ENCODE measurements at places on chromosomes 2 and 18.

GRCh38 chr18:49178321-49178720, 227.6 kb upstream of the SMAD7 start:
- DNase-seq: no peak

DNA sequence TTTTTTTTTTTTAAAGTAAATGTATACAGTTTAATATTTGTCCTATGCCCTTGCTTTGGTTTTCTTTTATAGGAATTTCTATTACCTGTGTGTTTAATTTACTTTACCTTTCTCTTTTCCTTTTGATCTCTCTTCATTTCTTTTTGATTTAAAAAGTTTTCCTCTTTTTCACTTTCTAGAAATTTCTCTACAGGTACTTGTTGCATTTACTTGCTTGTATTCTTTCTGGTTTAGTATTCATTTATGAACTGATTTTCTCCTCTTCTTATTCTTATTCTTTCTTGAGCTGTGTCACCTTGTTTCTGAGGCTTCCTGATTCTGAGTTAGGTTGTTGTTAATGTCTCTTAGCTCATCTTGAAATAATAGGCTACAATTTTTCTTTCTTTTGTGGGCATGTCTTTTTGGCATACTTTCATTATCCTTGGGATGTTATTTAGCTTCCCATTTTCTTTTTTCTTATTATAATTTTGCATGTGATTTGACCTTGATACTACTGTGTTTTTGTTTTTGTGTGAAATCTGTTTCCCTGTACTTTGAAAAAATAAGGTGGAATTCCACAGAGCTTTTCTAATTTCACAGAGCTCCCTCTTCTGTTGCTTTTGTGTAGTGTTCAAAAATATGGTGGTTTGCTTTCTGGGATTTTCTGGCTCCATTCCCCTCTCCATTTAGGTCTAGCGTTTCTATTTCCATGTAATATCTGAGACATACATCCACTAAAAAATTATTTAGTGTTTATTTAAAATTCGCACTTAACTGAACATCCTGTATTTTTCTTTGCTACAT, 25.5 kb upstream of the ALMS1 start:
- no peak for DNase-seq

DNA sequence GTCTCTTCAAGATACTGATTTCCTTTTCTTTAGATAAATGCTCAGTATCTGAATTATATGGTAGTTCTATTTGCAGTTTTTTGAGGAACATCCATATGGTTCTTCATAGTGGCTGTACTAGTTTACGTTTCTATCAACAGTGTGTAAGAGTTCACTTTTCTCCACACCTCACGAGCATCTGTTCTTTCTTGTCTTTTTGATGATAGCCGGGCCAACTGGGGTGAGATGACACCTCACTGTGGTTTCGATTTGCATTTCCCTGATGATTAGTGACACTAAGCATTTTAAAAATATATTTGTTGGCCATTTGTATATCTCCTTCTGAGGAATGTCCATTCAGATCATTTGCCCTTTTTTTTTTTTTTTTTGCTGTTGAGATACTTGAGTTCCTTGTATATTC, 458.8 kb downstream of the SETBP1 start:
- no peak for DNase-seq

DNA sequence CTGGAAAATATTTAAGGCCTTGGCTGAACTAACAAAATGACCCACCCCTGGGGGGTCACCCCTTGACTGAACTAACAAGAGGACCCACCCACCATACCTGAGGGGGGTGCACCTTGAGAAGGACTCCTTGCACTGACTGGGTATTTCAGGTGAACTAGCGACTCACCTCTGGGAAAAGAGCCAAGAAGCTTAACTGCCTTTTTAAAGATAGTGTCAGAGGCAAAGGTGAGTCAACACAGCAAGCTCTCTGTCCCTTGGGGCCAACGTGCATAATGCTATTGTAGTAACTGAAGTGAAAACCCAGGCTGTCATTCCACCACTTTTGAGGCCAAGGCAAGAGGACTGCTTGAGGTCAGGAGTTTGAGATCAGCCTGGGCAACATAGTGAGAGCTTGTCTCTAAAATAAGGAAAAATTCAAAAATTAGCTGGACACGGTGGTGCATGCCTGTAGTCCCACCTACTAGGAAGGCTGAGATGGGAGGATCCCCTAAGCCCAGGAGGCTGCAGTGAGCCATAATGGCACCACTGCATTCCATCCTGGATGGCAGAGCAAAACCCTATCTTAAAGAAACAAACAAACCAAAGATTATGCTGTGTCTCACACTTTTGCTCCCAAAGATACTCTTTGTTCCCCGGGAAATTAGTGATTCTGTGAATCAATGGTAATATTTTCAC, 36.4 kb upstream of the ZCCHC2 start:
- peak; percentile 10 for DNase-seq

GRCh38 chr18:76592096-76592495, 97.1 kb upstream of the ZNF516 start:
- no peak for DNase-seq

DNA sequence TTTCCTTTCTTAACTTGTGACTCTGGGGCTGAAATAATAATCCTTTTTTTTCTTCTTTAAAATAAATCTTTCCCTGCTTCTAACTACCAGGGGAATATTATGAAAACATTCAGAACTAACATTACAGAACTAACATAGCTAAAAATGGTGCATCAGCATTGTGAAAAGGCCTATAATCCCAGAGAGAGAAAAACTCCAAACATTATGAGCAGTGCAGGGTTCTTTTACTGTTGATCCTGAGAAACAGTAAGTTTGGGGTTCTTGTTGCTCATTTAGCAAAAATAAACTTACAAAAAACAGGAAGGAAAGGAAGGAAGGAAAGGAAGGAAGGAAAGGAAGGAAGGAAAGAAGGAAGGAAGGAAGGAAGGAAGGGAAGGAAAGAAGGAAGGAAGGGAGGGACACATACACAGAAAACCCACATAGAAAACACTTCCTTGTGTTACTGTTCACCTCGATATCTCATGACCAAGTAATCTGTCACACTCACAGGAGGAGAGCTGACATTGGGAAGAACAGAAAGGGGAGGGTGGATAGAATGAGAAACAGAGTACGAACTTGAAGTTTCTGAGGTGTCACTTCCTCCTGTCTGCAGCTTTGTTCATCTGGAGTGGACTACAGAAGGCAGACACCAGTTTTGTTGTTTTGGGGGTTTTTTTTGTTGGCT, 18.4 kb upstream of the PIK3C3 start:
- DNase-seq: no peak

DNA sequence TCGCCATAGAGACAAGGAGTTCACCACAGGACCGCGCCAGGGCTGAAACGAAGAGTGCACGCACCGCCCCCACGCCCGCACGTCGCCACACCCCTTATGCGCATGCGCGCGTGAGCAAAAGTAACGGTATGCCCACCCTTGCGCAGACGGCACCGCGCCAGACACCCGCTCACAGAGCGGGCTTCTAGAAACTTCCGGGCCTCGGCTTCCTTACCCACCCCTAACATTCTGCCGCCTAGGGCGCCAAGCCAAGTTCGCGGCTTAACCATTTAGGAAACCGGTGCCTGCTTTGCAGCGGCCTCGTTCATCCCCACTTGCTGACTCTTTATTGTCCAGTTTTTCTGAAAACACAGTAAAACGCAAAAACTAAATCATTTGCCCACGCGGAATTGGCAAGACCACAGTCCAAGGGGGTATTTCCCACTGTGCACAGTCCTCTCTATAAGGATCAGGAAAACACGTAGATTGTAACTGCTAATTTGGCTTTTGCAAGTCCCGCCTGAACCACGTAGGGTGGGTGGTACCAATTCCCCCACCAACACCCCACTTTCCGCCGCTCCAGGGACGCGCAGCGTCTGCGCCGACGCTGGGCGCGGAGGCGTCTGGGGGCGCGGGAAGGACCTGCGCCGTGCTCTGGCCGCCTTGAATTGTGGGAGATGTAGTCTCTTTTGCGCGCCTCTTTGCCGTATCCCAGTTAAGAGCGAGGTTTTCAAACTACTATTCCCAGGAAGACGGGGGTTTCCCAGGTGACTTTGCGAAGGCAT, at the start of the genes FBXO15 and TIMM21:
Gene FBXO15, minus strand, starts transcription at position 56 of the 764 bp plus-strand sequence. Its CDS starts 49 bp downstream, at position 7.
Gene TIMM21, plus strand, starts transcription at position 745 of the 764 bp plus-strand sequence. CDS start 286 bp downstream, outside the sequence.
- peak; percentile 93 for DNase-seq

- DNase-seq: no peak
Measured at GRCh38 chr2:142280831-142281230, 150.0 kb upstream of the LRP1B start.

- DNase-seq: no peak
Measured at GRCh38 chr2:240885566-240885965, 10.4 kb downstream of the MAB21L4 start.

DNA sequence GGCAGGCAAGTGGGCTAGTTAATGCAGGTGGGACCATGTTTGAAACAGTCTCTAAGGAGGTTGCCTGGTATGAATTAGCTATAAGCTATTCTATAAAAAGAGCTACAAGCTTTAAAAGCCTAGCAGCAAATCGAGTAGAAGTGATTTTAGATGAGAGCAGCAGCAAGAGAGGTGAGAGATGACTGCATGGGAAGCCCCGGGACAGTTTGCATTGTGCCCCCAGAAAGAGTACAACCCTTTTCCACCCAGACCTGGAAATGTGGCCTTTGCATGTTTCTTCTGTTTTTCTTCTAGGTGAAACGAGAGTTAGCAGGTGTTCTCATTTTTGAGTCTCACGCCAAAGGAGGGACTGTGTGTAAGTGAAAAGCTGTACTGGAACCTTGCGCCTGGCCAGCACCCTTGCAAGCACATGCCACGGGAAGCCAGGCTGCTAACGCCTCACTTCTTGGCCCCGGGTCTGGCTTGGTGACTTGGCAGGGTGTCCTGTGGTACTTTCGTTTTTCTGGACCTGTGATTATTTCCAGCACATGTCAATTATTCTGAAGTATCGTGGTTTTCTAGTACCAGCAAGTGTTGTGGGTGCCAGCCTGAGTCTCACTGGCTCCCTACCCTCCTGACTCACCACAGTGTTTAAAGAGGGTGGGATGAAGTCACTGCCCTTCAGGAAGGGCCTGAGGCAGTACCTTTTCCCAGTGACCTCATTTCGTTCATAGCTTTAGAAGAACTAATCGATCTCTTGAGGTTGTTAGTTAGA, 90.3 kb upstream of the MAP3K20 start:
- DNase-seq: no peak

- DNase-seq: no peak
Measured at GRCh38 chr2:28471701-28472236, 24.1 kb upstream of the PLB1 start.

- no peak for DNase-seq
Measured at GRCh38 chr2:111632661-111633060, 251.3 kb downstream of the ANAPC1 start.

DNA sequence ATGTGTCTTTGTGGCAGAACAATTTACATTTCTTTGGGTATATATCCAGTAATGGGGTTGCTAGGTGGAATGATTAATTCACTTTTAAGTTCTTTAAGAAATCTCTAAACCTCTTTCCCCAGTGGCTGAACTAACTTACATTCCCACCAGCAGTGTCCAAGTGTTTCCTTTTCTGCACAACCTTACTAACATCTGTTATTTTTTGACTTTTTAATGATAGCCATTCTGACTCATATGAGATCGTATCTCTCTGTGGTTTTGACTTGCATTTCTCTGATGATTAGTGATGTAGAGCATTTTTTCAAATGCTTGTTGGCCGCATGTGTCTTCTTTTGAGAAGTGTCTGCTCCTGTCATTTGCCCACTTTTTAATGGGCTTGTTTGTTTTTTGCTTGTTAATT, 43.1 kb upstream of the PTH2R start:
- peak; percentile 81 for DNase-seq

GRCh38 chr2:25161055-25161781, 7.2 kb downstream of the POMC start:
- peak; percentile 13 for DNase-seq

DNA sequence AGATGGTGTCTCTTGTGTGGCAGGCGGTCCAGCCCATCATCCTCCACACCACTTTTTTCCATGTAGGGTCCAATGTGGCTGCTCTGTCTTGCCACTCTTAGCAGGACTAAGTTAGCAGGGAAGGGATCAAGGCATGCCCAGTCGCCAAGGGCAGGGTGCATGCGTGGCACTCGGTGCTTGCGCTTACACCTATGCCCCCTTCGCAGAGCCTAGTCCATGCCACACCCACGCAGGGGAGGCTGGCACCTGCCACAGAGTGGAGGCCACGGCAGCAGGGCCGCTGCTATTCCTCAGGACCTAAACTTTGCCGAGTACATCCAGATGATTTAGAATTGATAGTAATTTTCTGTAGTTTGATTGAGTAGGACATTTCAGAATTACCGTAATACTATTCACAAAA, 59.5 kb downstream of the RALBP1 start:
- DNase-seq: no peak

DNA sequence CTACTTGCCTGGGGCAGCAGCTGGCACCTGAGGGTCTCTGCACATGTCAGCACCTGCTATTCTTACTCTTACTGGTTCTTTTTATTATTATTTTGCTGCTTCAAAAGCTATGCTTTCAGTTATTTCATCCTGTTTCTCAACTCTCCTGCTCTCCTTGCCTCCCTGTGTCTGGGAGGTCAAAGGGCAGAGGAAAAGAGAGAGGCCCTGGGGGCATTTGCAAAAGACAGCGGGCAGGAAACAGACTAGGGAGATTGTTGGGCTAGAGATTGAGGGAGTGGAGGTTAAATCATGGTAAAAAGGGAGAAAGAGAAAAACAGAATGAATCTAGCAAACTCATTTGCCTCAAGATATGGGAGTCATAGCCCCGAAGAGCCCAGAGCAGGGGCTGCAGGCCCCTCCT, 21.1 kb upstream of the RPL31 start:
- DNase-seq: no peak

- peak; percentile 32 for DNase-seq
Measured at GRCh38 chr2:46296840-46297545, at the start of gene EPAS1. Gene EPAS1, plus strand, starts transcription at chr2:46297407. Its CDS starts 505 bp downstream, at chr2:46297912.

DNA sequence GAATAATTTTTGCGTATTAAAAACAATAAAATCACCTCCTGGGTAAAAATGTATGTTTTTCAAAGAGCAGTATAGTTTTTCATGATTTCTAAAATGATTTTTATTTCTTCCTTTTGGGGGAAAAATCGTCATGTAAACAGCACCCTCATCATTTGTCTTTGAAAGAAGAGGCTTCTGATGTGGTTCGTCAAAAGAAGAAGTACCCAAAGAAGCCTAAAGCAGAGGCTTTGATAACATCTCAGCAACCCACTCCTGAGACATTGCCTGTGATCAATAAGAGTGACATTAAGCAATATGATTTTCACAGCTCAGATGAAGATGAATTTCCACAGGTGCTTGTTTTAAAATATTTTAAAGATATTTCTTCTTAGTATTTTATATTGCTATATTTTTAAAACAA, 110.2 kb upstream of the KIF5C start:
- no peak for DNase-seq

DNA sequence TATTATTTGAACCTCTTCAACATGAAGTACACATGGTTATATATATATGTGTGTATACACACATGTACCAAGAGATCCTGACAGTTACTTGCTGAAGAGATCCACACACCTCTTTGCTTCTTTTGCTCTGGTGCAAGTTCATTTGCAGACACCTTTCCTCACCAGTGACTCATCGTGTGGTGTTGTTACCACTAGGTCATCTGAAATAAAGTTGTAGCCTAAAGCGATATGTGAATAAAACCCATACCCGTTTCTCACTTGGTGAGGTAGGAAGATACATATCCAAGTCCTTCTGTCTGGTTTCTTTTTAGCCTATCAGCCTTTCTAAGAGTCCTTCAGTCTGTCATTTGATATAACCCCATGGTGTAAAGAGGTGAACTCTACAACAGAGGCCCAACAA, 379.4 kb upstream of the RAB12 start:
- no peak for DNase-seq

- peak; percentile 83 for DNase-seq
Measured at GRCh38 chr2:102103992-102104871, 38.3 kb upstream of the IL1R1 start.
